M059J (cell line): ENCODE measurements at places on chromosomes 2 and 18. TPM values are rescaled to one million over a fixed set of nuclear protein-coding genes. Genes with fewer than 3 reads are reported as not detected.

DNA sequence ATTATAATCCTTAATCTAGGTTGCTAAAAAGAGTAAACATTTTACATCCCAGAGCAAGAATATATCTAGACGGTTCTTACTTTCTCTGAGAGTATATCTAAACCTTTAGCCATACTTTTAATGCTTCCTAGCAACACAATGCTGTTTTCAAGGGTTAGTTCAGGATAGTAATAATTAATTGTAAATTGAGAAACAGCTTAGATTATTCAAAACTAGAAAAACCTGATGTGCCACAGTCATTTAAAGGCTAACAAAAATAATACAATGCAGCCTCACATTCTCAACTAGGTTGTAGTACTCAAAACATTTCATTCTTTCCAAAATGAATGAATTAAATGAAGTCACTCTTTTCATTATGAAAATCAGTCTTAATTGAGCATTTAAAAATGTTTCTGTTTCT lies 103.2 kb upstream of the OTX1 start:
- DNase-seq: no peak

Gene PPP1R1C
- 5.2 and 8.4 TPM in 2 replicates for total RNA-seq

Gene CD8B2
- total RNA-seq: 0.10 TPM in 1 of 2 replicates, not detected in the other

DNA sequence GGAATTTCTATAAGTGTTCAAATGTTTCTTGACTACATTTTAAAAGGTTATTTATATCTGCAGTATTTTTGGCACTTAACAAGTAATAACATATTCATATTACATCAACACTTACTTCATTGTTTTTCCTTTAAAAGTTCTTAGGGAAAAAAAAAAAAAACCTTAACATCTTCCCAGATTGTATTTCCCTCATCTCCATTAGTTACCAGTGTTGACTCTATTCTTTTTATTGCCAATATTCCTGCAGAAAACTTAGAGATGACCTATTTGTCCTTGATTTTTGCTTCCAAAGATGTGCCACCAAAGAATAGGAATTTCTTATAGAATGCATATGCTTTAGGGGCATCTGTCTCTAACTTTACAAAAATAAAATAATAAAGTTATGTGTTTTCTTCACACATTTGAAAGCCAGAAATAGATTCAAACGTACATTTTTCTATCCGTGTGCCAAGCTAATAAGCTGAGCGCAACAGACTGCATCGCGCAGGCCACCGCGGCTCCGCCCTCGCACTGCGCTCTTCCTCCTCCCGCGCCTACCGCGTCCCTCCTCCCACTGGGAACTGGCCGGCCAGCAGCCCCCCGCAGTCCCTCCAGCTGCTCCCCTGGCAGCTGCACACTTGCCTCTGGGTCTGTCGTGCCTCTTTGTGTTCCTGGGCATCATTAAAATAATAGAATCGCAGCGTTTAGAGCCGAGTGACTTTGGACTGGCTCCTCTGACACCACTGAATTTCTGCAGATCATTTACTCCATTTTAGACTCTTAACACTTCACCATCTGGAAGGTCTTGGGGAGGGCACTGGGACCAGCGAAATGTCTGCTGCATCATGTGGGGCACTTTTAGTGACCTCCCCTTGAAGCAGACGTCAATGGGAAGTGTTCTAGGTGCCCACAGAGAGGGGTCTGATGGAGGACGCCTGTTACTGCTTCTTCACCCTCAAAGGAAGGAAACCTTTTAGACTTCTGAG lies 21.2 kb upstream of the NAB1 start:
- no peak for DNase-seq

GRCh38 chr18:50706199-50706598 lies 113.6 kb downstream of the MRO start:
- no peak for DNase-seq

- no peak for DNase-seq
Observed at GRCh38 chr2:110980339-110981062, 140.2 kb upstream of the BCL2L11 start.

DNA sequence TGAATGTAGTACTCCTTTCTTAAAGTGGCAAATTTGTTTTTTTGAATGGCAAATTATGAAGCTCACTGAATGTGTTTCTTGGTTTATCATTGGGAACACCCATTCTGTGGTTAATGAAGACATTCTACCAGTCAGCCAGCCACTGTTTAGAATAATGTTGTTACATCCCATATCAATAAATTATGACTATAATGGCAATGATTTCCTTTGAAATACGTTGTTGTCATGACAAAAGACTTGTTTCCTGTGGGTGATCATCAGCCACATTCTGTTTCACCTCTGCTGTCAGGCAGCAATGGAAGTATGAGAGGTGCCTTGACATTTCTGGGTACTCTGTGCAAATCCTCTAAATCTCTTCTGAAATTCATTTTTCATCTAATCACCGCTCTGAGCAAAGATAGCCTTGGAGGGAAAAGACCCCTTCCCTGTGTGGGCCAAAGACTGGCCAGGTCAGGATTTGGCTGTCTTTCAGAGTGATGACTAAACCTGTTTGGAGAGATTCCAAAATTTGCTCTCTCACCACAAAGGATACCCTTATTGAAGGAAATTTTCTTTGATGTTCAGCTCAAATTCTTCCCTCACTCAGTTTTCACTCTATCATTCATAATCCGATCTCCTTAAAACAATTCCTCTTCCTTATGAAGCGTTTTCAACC lies 869.2 kb downstream of the BCL11A start:
- peak; percentile 2 for DNase-seq

Gene KLHL30
- not detected in 2 replicates for total RNA-seq

DNA sequence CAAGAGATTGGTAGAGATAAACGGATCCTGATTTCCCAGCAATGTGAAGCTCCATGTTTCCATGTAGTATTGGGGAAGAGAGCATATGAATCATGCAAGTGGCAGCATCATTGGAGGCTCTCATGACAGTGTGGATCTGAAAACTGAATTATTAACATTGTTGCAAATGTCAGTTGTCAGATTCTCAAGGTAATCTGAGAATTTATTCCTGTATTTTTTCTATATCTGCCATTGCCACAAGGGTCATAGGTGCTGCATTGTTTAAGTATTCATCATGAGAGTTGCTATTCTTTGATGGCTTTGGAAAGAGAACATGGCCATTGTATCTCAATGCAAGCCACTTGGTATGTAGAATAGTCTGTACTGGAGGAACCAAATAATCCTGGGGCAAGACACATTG lies 1217.0 kb upstream of the ZEB2 start:
- peak; percentile 31 for DNase-seq
